ENCODE measurements at places on chromosomes 13 and 19.

DNA sequence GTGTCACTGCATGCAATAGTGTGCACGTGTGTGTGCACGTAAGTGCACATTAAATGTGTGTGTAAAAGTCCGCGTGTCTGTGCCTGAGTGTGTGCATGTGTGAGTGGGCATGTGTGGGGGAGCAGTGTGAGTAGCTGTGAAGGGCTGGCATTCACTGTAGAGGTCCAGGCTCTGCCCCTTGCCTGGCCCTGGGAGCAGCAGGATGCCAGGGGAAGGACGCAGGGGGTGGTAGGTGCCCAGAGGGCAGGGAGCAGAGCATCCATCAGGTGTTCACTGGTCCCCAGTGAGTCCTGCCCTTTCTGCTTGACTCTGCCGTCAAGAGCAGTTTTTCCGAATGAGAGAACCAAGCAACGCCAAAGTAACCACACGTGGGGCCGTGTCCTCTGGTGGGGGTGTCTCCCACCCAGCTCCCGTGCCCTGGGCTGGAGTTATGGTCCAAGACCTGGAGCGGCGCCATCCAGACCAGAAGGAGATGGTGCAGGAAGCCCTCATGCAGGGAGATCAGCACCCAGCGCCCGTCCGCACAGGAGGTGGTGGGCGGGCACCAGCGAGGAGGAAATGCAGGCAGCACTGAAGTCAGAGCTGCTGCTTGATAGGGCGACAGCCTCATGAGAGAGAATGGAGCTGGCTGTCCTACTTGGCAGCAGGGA, 68.5 kb downstream of the TEX29 start:
- DNase-seq, result peak; percentile 24

DNA sequence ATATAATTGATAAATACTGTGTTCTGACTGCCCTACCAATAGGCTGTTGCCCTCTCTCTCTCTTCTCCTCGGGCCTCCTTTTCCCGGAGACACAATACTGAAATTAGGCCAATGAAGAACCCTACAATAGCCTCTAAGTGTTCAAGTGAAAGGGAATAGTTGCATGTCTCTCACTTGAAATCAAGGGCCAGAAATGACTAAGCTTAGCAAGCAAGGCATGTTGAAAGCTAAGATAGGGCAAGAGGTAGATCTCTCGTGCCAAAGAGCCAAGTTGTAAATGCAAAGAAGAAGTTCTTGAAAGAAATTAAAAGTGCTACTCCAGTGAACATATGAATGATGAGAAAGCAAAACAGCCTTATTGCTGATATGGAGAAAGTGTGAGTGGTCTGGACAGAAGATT, 13.3 kb downstream of the KATNAL1 start:
- no peak for DNase-seq

DNA sequence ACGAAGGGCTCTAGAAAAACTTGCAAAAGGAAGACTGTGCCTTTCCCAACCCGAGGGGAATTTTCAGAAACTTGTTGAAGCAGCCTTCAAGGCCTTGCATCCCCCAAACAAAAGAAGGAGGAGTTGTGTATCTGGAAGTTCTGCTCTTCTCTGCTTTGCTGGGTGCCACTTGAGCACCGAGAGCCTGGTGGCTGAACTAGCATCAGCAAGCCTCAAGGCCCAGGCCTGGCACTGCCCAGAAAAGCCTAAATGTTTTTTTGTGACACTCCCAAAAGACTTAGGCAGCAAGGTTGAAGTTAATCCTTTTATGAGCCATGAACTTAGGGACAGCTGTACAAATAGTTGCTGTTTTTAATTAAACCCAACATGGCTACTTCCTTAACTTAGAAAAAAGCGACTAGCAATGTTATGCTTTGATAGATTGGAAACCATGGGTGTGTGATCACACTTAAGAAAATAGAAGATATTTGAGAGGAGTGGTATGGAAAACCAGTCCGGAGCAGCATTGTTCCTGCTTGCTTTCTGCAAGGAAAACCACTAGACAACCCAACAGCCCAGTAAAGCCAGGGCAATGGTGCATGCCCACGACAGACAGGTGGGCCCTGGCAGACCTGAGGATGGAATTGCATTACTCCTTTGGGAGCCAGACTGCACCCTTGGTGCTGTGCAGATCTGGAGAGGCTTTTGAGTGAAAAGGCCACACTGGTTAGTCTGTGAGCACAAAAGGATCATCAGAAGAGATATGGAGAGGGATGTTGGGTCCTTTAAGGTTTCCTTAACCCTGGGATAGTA, 788 bp upstream of the DLEU7 start:
- DNase-seq, result no peak

- DNase-seq, result no peak
Measured at GRCh38 chr13:20815464-20815863, 41.7 kb upstream of the EEF1AKMT1 start.

DNA sequence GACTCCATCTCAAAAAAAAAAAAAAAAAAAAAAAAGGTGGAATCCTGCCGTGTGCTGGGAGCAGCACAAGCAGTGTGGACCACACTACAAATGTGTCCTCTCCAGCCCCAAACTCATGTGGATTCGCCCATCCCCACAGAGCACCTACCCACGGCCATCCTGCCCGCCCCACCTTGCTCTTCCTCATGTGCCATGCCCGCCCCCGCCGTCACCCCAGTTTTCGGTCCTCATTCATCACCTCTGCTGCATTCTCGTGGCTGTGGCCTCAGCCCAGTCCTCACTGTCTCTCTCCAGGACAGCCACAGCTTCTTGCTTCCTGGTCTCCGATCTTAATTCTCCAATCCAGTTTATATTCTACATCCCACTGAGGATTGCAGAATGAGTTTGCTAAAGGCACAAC, 80.0 kb upstream of the TM9SF2 start:
- no peak for DNase-seq

- no peak for DNase-seq
Measured at GRCh38 chr19:30214651-30215051, 157.5 kb upstream of the ZNF536 start.

DNA sequence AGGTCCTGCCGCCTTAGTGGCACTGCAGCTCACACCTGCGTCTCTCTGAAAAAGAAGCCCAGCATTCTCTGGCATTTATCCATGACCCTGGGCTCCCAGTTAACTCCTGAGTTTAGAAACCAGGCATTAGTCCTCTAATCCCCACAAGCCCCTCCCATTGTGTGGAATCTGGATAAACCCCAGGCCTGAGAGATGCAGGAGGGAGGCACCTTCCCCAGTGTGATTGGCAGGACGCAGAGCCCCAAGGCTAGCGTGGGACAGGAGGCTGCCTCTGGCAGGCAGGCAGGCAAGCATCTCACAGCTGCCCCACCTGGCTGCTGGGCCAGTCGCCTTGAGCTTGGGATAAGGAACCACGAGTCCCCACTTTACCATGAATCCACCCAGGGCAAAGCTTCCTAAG, 11.0 kb upstream of the SERPINE3 start:
- no peak for DNase-seq

Measured in liver (tissue), 10 donors.